ENCODE measurements at places on chromosomes 2 and 18.

GRCh38 chr2:121375621-121376159 is 90.7 kb upstream of the TFCP2L1 start:
- DNase-seq, result no peak

- no peak for DNase-seq
Observed at GRCh38 chr2:238894950-238895298, 47.0 kb downstream of the TWIST2 start.

GRCh38 chr18:1805521-1805920 is 765.8 kb downstream of the METTL4 start:
- no peak for DNase-seq

DNA sequence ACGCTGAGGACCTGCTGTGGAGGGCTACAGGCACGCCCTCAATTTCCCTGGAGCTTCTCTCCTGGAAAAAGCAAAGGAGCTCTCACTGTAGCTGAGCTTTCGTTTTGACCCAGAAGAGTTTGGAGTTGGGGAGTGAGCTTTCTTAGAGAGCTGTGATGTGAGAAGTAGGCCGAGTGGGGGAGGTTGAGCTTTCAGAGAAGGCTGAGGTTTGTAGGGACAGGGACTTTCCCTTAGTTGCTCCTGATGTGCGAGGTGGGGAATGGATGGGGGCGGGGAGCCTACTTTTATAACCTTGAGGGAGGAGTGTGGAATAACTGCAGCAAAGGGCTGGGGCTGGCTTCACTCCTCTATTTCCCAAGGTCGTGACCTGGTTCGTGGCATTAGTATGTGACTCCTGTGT is 47.1 kb downstream of the ZNF532 start:
- DNase-seq, result no peak

DNA sequence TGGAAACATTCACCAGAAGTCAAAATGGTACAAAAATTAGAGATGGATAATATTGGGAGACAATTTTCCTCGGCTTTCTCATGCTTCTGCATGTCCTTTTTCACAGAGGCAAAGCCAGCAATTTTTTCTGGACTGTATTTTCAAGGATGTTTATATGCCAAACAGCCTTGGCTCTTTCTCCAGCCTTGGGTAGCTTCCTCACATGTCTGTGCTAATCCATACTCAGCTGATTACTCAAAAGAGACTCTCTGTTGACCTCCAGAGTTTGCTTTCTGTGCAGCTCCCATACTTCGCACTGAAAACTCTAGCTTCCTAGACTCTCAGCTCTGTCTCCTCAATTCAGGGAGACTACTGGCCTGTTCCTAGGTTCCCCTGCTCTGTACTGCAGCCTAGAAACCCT is 10.6 kb downstream of the C18orf63 start:
- no peak for DNase-seq

DNA sequence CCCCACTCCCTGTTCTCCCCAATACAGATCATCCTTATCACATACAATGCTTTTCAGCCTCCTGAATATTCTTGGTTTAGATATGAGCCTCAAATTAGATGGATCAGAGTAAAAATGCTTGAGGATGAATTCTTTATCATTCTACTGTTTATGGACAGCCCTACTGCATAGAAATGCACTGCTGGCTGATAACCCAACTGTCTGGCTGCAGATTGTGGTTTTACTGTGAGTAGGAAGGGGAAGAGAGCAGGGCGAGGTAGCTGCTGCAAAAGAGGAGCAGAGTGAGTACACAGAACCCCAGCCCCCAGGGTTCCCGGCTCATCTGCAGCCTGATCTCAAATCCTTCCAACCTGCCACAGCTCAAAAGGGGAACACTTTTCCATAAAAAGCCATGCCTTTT is 29.4 kb upstream of the NCOA1 start:
- DNase-seq, result no peak

GRCh38 chr18:22113144-22113844 is 56.1 kb upstream of the GATA6 start:
- no peak for DNase-seq

DNA sequence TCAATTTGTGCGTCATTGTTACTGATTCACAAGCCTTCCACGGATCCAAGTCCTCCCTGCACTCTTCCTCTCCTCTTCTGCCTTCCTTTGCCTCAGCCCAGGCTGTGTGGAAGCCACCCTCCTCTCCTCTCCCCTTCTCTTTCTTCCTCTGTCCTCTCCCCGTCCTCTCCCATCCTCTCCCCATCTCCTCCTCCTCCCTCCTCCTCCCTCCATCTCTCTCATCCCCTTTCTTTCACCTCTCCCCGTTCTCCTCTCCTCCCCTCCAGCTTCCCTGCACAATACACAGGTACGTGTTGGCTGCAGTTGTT is 183.5 kb downstream of the SEPTIN10 start:
- DNase-seq, result no peak

DNA sequence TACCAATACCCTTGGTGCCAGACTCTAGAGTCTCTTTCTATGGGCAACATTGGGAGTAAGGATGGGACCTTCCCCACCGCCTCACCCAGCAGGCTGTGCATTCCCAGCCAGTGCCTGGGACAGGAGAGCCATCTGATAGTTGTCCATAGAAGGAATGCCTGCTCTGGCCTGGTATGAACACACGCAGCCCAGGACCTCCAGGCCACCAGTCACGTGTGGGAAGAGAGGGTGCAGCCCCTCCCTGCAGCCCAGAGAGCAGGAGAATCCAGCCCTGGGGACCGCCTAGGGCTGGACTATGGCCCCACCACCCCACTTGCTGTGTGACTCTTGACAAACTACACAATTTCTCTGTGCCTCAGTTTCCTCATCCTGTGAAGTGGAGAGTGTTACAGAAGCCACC is 52.5 kb upstream of the ID2 start:
- DNase-seq, result no peak

- DNase-seq, result no peak
Observed at GRCh38 chr2:75675908-75676307, 29.3 kb downstream of the MRPL19 start.

- no peak for DNase-seq
Observed at GRCh38 chr2:47487498-47487875, 84.5 kb downstream of the MSH2 start.

DNA sequence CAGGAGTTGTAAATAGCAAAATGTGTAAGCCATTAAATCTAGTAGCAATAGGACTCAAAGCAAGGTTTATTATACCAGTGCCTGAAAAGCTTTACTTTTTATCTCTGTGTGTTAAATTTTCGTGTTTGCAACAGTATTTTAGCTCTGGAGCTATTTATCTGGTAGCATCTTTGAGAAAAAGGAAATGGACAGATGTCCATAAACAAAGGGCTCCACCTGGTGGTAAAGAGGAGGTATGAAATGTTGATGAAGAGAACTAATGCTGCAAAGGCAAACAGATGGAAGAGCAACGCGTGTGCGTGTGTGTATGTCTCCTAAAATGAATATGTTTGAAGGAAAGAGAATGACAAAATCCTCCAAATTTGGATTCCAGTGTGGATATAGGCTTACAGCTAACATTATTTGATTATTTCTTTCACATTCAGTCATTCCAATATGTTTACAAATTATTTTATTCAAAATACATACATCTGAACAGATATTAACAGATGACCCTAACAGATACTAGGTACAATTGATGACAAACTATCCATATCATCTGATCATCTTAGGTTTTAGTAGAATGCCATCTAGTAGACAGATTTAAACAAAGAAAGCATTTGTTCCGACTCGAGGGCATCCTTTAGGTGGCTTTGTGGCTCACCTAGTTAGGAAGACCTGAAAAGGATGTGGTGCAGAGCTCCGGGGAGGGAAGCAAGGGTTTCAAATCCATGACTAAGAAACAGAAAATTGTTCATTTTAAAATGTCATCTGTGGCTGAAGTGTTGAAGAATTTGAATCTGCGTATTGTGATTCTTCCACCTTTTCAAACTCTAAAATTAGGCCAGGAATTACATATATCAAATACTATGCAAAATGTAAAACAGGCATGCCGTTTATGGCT is 383.3 kb downstream of the MTX2 start:
- peak; percentile 27 for DNase-seq

DNA sequence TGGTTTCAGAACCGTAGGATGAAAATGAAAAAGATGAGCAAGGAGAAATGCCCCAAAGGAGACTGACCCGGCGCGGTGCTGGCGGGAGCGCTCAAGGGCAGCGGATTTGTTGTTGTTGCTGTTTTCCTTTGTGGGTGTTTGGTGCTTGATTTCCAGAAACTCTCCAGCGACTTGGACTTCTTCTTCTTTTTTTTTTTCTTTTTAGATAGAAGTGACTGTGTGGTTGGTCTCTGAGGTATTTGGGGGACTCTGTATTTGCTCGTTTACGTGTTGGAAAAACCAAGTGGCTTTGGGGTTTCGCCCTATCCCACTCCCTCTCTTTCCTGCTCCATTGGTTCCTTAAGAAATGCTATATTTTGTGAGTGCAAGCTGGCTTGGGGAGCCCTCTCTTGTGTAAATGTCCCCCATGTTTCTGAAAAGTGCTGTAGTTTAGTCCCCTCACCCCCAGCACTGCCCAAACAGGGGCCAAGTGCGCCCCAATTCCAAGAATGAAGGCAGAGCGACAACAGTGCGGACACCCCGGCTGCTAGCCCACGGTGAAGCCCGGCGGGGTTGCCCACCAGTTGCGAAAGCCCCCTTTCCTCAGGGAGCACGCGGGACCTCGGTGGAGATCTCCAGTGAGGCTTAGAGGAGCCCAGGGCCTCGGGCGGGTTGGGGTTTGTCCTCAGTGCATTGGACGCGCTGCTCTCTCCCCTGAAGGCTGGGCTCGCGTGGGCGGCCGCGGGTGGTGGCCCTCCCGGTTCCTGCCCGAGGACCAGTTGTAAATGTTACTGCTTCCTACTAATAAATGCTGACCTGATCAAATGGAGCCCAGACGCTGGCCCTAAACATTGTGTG is 1.8 kb downstream of the HOXD9 start:
- no peak for DNase-seq

DNA sequence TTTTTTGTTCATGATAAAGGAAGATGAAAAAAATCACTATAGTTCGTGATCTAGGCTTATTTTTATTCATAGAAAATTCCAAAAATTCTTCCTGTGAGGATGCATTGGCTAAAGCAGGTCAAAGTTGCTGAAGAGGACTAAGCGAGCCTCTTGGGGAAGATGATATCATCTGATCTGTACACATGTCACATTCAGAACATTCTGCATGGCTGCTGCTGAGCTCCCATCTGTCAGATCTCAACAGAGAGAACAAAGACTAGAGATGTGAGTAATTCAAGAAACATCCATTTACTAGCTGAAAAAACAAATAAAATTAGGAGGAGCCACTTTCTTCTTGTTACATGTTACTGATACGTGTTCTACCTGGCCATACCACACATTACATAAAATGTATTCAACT is 518.6 kb upstream of the FSIP2 start:
- DNase-seq, result no peak

- DNase-seq, result no peak
Observed at GRCh38 chr2:47704287-47704686, 78.7 kb upstream of the MSH6 start.

DNA sequence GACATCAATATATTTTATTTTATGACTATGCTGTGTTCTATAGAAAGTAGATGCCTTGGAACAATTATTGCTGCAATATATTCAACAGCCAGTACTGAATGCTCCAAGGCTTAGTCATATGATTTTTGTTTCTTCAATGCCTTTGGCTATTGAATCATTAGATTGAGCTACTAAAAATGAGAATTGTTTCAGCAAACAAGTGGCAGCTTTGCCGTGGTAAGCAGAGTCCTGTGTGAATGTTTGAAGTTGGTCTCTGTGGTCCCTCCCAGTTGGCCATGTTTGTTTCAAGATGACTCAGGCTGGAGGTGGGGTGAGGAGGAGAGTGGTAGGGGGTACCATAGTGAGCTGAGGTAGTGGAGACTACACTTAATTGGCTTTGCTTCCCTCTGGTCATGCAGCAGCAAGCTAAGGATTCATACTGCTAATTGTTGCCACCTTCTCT is 198.6 kb upstream of the EPAS1 start:
- DNase-seq, result no peak

DNA sequence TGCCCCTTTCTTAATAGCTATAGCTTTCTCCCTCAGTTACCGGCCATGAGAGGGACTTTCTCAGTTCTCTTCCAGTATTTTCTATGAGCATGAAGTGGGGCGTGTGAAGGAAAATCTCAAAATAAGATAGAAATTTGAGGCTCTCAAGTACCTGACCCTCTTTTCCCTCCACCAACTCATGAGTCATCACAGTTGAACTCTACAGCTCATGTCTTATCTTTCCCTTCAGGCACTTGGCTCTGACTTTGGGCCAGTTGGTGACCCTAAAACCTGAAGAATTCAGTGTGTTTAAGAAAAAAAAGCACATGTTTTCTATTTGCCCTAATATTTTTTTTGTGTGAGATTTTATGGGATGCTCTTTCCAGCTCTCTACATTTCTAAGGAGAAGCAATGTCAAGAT is 896.7 kb upstream of the ZEB2 start:
- DNase-seq, result no peak

- no peak for DNase-seq
Observed at GRCh38 chr2:226330206-226330605, 469.4 kb downstream of the IRS1 start.

DNA sequence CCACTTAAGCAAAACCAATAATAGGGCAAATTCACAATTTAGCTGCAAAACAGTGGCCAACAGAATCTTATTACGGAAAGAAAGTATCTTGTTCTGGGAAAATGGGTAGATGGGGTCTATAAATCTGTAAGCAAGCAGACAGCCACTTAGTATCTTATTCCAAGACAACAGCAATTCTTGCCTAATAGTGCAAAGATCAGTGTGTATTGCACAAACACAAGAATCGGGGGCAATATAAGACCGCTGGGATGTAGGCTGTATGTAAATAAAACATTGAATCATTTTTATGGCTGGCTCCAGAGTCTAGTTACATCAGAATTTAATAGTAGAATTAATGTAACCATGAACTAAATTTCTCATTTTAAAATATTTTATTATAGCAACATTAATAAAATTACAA is 85.6 kb downstream of the FBXO15 start:
- no peak for DNase-seq

GRCh38 chr2:64730551-64731262 is 77.0 kb upstream of the SERTAD2 start:
- peak; percentile 32 for DNase-seq
